ENCODE measurements at places on chromosomes 7 and 10.

DNA sequence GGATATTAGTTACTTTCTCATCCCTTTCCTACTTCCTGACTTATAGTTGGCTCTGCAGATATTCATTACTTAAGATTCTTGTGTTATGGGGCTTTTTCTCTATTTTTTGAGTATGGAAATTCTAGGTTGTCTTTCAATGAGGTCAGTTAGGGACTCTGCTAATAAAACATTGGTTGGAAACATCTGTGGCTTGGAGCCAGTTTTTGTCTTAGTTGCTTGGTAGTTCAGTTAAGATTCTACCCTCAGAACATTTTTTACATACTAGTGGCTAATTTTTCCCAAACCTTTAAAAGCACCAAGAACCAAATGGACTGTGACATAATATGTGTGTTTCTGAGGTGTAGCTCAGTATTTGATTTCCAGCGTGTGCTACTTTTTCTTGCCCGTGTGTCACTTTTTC lies 305.6 kb upstream of the FZD1 start:
- DNase-seq: peak; percentile 85

DNA sequence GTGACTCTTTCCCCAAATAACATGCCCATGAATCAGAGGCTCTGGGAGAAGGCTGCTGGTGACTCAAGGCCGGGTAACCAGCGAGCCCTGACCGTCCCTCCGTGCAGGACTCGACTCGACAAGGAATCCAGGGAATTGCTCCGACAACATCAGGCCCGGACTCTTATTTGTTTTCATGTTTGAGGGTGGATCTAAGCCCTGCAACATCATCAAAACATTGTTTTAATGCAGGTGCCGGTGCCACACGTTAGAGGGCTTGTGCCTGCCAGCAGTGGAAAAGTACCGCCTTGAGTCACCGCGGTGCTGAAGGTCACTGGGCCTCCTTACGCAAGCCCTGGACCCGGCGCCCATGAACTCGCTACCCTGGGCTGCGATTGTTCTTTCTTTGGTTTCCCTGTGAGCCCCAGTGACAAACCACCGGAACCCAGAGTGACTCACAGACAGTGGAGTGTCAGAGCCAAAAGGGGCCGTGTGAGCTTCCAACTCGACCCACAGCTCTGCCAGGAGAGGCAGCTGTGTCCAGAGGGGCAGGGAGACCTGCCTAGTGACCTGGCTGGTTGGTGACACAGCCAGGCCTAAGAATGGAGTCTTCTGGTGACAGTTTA lies 139.4 kb upstream of the SHH start:
- DNase-seq: peak; percentile 84

GRCh38 chr10:102713539-102713813 lies 721 bp downstream of the ARL3 start:
- no peak for DNase-seq

DNA sequence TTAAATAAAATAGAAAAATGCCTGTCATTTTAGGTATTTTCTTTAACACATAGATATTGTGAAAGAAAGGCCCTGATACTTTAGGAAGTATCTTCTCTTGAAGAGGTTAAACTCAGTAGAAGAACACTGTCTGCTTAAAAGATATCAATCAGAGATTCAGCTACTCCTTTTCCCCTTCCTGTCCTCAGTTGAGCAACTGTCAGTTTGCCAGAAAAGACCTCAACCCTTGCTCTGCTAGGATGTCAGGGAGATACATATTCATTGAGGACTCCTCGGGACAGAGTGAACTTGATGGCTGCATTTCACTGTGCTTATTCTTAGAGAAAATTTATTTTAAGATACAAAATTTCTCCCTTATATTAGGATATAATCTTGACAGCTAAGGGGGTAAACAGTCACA lies 173.6 kb upstream of the CACNA2D1 start:
- no peak for DNase-seq

DNA sequence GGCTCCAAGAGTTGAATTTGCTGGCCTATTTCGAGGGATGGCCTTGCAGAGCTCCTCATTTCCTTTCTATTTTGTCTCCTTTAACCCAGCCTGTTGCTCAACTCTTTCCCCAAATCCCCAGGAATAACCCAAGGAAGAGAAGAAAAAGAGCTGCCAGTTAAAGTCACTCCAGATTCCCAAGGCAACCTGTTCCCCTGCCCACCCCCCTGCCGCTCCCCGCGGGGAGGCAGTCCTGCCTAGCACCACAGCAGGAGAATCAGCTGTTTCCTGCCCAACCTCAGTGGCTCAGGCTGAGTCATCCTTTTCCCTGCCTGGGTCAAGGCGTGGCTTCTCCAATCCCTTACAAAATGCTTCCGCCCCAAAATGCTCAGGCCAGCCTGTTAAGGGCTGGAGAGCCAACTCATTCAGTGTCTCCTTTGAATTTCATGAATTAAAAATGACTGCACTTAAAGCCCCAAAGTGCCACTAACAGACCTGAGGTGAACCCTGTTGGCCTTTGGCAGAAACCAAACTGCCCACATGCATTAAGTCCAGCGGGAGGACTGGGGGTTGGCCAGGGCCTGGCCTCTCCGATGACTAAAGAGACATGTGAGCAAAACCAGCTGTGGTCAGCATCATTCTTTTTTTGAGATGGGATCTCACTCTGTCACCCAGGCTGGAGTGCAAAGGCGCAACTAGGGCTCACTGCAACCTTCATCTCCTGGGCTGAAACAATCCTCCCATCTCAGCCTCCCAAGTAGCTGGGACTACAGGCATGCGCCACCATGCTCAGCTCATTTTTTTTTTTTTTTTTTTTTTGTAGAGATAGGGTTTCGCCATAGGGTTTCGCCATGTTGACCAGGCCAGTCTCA lies 83.2 kb upstream of the KIF5B start:
- DNase-seq: peak; percentile 93

DNA sequence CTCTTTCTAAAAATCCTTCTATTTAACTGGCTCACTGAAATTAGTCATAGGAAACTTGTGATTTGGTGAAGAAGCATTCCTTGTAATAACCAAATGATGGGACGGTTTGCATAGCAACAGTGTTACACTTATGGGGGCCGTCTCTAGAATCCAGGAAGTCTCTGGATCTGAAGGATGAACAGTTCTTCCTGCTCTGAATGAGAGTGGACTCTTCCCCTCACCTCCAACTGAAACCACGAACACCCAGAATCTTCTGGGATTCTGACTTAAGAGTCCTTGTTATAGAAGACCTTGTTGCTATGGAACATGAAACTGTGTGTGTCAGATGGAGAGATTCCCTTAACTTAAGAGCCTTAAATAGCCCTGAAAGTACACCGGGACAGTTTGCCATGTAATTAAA lies 23.2 kb downstream of the NOLC1 start:
- peak; percentile 28 for DNase-seq

DNA sequence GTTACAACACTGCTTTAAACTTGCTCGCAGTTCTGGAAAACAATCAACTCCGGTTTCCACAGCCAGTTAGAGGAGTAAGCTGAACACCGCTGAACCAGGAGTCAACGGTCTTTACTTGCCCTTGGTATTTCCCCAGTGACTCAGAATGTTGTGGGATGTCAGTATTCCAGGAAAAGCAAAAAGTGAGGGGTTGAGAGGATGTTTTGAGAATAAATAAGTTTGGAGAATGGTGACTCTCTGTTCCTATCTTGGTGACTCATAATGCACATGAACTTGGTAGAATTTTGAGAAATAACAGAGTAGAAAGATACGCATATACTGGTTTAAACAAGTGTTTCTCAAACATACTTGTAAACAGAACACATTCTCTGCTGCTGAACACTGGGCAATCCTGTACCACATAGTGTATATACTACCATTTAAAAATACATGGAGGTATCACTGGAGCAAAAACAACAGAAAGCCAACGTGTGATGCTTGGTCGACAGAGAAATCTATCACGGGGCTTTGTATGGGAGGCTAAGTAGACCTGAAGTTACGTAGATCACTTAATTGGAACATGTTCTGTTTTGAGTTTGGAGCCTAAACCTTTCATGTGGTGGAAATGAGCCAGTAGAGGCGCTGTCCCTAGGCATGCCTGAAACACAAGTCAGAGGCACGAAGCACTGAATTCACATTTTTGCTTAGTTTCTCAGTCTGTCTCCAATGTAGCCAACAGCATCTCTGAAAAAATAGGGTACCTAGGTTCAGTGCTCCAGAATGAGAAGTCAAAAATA lies 534.3 kb downstream of the PARD3 start:
- peak; percentile 99 for DNase-seq

- no peak for DNase-seq
Measured at GRCh38 chr7:36509962-36510361, 120.3 kb downstream of the ANLN start.

DNA sequence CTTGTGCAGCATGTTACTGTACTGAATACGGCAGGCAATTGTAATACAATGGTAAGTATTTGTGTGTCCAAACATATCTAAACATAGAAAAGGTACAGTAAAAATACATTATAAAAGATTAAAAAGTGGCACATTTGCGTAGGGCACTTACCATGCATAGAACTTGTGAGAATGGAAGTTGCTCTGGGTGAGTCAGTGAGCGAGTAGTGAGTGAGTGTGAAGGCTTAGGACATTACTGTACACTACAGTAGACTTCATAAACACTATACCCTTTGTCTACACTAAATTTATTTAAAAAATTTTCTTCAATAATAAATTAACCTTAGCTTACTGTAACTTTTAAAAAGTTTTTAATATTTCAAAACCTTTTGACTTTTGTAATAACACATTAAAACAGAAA lies 37.5 kb downstream of the BPGM start:
- DNase-seq: no peak

DNA sequence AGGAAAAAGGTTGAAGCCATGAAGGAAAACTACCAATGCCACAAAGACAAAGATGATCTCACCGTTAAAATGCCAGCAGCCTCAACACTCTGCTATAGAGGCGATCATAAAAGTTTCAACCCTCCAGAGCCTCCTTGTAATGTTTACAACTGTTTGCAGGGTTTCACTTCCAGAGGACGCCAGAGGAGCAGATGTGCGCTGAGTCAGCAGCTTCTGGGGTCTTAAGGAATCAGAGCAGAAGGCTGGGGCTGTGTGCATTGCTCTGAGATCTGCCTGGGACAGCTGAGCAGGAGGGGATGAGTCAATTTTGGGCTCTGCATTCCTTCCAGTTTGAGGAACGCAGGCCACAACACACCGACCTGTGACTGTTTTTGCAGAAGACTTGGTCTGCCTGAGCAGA lies 98.3 kb downstream of the TMEM130 start:
- peak; percentile 60 for DNase-seq

GRCh38 chr10:86371691-86372090 lies 5.1 kb upstream of the GRID1 start:
- no peak for DNase-seq

DNA sequence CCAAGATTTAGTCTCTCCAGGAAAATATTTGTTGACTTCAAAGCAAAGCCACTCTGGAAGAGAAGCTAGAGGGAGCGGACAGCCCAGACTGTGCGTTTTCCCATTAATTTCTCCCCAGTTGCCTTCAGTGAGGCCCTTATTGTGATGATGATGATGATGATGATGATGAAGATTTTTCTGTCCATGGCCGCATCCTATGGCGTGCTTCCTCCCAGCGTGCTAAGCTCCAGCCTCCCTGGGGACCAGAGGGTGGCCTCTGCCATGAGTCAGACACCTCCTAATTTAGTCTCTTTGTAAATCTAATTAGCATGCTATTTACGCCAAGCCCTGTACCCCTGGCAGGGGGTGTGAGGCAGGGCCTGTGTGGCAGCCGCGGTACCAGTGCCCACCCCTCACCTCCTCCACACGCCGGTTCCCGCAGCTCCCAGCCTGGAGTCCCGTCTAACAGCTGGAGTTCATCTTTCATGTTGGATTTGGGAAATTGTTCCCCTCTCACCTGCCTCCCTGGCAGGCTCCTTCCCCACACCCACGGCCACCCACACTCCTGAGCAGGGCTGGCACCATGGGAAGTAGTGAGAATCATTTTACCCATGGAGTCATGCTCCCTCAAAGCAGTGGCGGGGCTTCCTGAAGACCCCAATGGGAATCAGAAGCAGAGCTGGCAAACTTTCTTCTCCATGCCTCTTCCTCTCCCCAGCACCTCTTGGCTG lies 92.2 kb downstream of the C10orf105 start:
- no peak for DNase-seq

GRCh38 chr10:79148452-79149344 lies 79.9 kb downstream of the ZMIZ1 start:
- peak; percentile 70 for DNase-seq

GRCh38 chr7:35249537-35249907 lies 4.4 kb downstream of the TBX20 start:
- peak; percentile 67 for DNase-seq

DNA sequence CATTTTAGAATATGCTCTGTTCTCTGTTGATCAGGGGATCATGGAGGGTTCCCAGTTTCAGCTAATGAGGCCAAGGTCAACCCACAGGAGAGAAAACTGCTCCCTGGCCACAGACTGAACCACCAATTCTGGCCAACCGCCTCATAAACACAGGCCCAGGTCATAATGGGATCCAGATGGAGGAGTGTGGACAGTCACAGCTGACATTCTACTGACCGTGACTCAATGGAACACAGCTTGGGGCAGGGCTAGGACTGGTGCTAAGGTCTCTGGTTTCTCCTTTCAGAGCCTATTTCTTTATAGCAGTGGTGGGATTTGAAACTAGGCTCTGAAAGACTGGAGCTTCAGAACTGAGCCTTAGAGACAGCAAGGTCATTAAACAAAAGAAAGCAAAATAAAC lies 68.3 kb downstream of the HIPK2 start:
- peak; percentile 47 for DNase-seq

- no peak for DNase-seq
Measured at GRCh38 chr7:44729949-44730590, 18.6 kb upstream of the ZMIZ2 start.

- DNase-seq: no peak
Measured at GRCh38 chr10:122099562-122099961, 110.6 kb downstream of the TACC2 start.

GRCh38 chr10:15426558-15426957 lies 55.5 kb upstream of the FAM171A1 start:
- no peak for DNase-seq

GRCh38 chr10:72925951-72926465 lies 28.6 kb downstream of the PLA2G12B start:
- no peak for DNase-seq

GRCh38 chr7:104089612-104090011 lies 100.2 kb upstream of the RELN start:
- DNase-seq: no peak

GRCh38 chr7:70153933-70154332 lies 555.7 kb downstream of the AUTS2 start:
- no peak for DNase-seq

DNA sequence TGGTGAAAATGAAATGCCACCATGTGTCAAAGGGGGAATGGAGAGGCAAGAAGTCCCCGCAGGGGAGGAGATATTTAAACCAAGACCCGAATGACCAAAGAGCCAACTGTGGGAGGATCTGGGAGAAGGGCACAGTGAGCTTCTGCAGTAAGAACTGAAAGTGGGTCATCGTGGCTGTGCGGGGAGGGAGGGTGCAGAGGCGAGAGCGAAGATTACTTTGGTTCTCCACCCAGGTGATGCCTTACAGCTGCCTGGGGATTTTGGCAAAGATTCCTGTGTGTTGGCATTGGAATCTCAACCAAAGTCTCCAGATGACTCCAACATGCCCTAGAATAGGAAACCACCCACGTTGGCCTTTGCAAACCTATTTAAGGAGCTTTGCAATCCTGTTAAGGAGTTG lies 44.2 kb upstream of the ADAM12 start:
- DNase-seq: no peak

- no peak for DNase-seq
Measured at GRCh38 chr7:94380264-94380663, 14.4 kb upstream of the COL1A2 start.

GRCh38 chr10:76209135-76209534 lies 777.7 kb downstream of the LRMDA start:
- peak; percentile 27 for DNase-seq

GRCh38 chr10:26479766-26480492 lies 41.8 kb downstream of the APBB1IP start:
- DNase-seq: no peak
